ENCODE measurements at places on chromosomes 2 and 18.

GRCh38 chr2:240155745-240156390, 15.4 kb upstream of the OTOS start:
- no peak for DNase-seq

GRCh38 chr2:188068093-188068492, 223.6 kb upstream of the GULP1 start:
- no peak for DNase-seq

DNA sequence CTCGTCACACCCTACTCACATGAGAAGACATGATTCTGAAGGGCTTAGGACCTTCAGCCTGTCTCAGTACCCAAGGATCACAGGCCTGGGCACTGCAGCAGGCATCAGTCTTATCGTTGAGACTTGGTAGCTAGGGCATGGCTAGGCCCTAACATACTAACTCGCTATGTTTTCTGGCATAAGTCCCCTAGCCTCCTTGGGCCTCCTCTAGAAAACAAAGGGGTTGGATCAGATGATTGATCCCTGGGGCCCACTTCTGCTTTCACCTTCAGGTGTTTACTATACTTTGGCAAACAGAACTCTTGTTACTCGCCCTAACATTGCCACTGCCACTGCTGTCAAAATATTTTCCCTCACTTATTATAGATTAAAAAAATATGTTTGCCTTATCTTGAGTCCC, 44.2 kb downstream of the VSNL1 start:
- DNase-seq = no peak

DNA sequence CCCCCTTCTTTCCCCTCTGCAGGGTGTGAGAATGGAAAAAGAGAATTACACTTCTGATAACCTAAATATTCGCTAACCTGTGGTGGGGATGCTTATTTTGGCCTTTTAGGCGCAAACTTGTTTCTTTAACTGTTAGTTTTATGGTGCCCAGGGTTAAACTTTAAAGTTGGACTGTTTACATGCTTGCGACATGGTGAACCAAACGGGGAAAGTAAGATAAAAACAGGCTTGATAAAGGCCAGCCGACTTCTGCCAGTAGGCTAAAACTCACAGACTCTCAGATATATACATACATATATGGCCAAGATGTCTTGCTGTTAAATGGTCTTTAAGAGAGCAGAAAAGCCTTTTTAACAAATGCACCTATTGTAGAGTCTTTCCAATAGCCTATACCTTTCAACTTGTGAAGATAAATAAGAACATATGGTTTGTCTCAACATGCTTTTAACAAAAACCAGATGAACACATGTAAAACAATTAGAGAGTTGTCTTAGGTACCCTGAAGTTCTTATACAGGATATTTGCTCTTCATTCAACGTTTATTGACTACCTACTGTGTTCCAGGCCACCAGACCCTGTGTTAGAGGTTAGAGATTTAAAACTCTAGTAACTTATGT, 29.0 kb downstream of the PRKCE start:
- no peak for DNase-seq

- DNase-seq = no peak
Observed at GRCh38 chr2:105919826-105920225, 175.1 kb downstream of the NCK2 start.

DNA sequence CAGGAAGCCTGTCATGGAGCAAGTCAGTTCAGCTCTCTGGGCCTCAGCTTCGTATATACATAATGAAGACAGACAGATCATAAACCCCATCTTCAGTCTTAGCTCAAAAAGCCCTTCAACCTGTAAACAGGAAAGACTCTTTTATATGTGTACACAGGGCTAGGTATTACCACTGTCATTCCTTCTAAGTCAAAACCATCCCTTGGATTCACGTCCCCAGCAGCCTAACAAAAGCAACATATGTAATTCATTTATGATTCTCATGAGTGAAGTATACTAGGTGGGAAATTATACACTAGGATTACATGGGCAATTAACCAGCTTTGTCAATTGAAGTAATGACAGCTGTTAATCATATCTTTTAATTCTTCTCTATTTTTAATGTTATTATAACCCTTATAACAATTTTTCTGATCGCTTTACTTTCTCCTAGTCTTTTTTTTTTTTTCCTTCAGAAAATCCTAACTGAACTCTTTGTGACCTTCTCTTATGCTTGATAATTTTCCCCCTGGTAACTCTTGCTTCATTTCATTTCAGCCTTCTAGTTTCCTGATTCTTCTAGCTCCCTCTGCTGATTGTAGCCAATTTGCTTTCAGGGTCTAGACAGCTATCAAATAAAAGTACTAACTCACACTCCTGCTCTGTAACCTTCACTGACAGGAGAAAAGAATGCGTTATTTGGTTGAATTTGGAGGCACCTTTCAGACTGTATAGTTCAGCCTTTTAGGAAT, 99.7 kb downstream of the RBM43 start:
- no peak for DNase-seq

DNA sequence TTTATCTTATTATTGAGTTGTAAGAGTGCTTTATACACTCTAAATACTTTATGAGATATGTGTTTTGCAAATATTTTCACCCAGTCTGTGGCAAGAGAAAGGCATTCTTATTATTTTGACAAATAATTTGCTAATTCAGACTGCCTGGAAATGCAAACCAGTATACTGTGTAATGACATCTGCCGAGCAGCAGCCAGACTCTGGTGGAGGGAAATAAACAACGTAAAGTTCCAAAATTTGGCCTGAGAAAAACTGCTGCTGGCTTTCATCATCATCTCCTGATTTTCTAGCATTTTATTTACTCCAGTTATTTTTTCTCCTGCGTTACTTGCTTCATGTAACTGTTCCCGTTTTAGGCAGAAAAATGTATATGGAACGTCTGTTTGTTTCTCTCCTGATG, 161.6 kb downstream of the RNF152 start:
- DNase-seq = no peak

GRCh38 chr18:51614967-51615571, 417.6 kb upstream of the MEX3C start:
- DNase-seq = no peak

DNA sequence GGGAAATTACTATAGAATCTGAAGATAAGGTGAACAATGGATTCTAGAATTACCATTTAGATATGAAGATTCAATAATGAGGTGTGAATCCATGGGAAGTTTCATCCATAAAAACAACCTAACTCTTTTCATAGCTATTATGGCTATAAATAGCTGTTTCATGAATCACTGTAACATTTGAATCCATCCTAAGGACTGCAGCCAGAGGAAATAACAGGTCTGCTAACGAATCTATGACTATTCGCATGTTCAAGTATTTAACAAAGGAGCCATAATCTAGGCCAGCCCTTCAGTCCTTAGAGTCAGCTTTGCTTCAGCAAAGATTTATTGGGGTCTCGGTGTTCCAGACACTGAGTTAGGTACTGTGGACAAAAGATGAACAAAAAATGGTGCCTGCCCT, 87.1 kb downstream of the MYOM1 start:
- DNase-seq = no peak

DNA sequence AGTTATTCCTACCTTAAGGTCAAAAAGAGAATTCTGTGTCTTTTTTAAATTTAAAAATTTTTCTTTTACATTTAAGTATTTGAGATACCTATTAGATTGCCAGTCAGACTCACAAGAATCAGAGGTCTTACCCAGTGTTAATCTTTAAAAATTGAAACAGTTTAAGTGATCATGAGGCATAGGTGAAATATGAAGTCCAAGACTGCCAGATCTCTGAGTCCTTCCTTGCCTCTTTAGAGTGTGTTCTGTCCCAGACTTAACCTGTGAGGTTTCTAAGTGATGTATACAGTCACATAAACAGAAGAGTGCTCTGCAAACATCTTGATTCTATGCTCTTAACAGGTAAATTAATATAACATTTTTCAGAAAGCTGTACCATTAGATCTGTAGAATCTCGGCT, 40.6 kb downstream of the ACTR3 start:
- DNase-seq = no peak

DNA sequence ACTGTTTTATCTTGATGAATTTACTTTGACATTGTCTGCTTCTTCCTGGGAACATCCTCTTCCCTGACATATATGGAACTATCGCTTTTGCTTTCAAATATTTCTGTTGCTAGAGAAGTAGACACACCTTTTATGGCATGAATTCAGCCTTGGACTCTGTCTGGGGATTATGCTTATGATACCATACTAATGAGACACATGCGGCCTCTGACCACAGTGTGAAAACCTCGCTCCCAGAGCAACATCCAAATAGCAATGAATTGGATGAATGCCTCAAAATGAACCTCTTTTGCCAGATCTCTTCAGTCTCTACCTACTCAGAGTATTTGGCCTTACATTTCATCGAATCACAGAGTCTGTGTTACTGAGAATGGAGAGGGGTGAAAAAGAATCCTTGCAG, 70.9 kb downstream of the PIEZO2 start:
- no peak for DNase-seq

GRCh38 chr2:175312137-175312536, 130.6 kb upstream of the ATP5MC3 start:
- DNase-seq = no peak

- DNase-seq = no peak
Observed at GRCh38 chr2:164032995-164033394, 297.2 kb upstream of the FIGN start.

- no peak for DNase-seq
Observed at GRCh38 chr2:155815851-155816250, 516.7 kb downstream of the NR4A2 start.

- DNase-seq = no peak
Observed at GRCh38 chr2:68855550-68855949, 15.6 kb downstream of the BMP10 start.

GRCh38 chr2:144267239-144267638, 252.7 kb downstream of the ZEB2 start:
- no peak for DNase-seq

DNA sequence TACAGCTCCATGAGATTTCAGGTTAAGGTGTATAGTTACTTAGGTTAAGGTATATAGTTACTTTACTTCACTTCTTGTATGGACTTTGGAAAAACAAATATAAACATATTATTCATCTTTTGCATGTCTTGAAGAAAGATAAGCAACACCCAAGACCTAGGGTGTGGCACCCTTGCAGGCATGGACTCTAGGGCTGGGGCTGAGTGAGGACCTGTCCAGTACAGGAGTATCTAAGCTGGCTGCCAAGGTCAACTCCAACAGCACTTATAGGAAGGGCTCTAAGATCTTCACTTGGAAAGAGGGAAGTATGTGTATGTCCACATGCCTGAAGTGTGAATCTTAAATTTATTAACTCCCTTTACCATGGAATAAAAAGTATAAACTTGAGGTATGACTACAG, 7.1 kb upstream of the TMEM163 start:
- DNase-seq = no peak

- no peak for DNase-seq
Observed at GRCh38 chr2:99279969-99280695, 20.9 kb downstream of the LYG1 start.

DNA sequence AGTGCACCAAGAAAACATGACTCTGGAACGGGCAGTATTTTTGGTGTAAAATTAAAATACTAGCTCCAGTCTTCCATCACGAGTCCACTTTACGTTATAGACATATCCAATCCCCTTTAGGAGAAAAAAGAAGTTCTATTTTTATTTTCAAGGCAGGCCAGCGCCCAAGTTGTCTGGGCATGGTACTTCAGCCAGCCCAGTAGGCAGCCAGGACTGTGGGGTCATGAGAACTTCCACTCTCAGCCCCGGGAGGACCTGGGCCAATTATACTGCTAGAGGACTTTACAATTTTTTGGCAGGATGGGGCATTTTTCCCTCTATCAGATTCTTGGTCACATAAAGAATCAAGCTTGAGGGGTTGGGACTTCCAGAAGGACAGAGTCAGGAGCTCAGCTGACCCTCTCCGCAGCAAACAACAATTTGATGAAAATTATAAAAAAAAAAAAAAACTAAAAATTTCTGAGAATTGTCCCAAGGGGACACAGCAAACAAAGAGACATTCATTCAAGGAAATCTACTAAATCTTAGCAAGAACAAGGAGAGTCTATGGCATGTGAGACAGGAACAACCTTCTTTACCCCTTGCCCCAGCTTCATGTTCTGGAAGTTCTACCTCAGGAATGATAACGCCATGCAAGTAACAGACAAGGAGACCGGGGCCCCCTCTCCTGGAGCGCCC, 37.3 kb upstream of the B3GNT2 start:
- no peak for DNase-seq

DNA sequence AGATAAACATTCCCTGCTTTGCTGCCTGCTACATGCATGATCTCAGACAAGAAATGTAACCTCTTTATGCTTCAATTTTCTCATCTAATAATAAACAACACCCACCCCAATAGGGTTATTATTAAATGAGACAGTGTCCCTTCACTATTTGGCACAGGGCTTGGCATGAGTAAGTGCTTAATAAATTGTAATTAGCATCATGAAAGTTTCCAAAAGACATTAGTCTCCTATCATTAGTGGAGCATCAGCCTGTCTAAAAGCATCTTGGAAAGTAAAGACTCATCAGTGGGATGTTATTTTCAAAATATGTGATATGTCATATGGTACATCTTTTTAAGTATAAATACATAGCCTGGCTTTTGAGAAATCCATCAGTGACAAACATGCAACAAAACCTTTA, 275.0 kb downstream of the ZEB2 start:
- DNase-seq = no peak

DNA sequence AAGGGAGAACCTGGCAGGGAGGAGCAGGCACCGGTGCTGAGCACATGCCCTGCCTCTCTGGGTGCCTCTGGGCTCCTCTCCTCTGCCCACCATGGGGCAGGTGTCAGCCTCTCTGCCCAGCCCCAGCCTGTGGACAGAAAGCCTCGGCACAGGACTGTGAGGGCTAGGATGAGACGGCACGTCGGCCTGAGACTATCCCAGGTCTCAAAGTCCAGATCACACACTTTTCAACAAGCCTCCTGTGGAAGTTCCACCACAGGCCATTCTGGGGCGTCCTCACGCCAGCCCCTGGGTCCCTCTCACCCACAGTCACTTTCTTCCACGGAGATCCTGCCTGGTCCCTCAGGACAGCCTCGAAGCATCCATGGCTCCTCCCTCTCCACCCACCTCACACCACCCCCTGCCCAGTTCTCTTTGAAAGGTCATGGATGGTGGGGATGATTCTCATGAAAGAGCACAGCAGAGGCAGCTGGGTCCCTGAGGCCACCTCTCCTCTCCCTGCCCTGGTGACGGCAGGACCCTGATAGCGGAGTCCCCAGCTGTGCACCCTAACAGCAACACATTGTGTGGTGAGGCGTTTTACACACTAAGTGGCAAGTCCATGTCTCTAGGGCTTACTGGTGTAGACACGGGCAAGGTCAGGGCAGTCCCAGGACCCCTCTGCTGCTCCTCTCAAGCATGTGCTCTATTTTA, 569.4 kb upstream of the SALL3 start:
- DNase-seq = no peak

GRCh38 chr2:72126186-72127100, 21.2 kb downstream of the CYP26B1 start:
- no peak for DNase-seq

- DNase-seq = no peak
Observed at GRCh38 chr2:98781822-98782221, 50.9 kb upstream of the MGAT4A start.

DNA sequence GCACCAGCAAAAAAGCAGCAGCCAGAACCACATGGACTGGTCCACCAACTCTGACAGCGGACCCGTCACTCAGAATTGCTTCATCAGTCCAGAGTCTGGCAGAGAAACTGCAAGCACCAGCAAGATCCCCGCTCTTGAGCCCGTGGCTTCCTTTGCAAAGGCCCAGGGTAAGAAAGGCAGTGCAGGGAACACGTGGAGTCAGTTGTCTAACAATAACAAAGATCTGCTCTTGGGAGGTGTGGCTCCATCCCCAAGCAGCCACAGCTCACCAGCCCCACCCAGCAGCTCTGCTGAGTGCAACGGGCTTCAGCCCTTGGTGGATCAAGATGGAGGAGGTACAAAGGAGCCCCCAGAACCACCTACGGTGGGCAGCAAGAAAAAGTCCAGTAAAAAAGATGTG, 269.3 kb downstream of the SETBP1 start:
- no peak for DNase-seq
